ENCODE measurements at places on chromosomes 2 and 18. TPM values are rescaled to one million over a fixed set of nuclear protein-coding genes. Genes with fewer than 3 reads are reported as not detected.

OR6B2 gene
- total RNA-seq: not detected

DNAH7 gene
- total RNA-seq: 0.35 TPM

SF3B6 gene
- total RNA-seq: 28.1 TPM

ANKRD36C gene
- 2.4 TPM for total RNA-seq

DGUOK gene
- total RNA-seq: 14.7 TPM

LYG1 gene
- total RNA-seq: 0.65 TPM

SUCLG1 gene
- total RNA-seq: 82.0 TPM

LYPD6 gene
- total RNA-seq: 0.25 TPM

PTPRM gene
- 34.7 TPM for total RNA-seq

MAP3K19 gene
- not detected for total RNA-seq

RTP5 gene
- not detected for total RNA-seq

RAX gene
- not detected for total RNA-seq

RMND5A gene
- total RNA-seq: 42.5 TPM

MAP3K20 gene
- total RNA-seq: 13.7 TPM

SP5 gene
- 2.6 TPM for total RNA-seq

RPRM gene
- total RNA-seq: not detected

ZBTB7C gene
- 1.2 TPM for total RNA-seq

CD8B2 gene
- not detected for total RNA-seq

CDH19 gene
- 2.3 TPM for total RNA-seq

CYRIA gene
- total RNA-seq: 1.7 TPM

NRP2 gene
- total RNA-seq: 7.7 TPM

NEMP2 gene
- 1.4 TPM for total RNA-seq

CD28 gene
- 1.5 TPM for total RNA-seq

PAX8 gene
- 0.65 TPM for total RNA-seq

LCT gene
- not detected for total RNA-seq

AP1S3 gene
- 1.3 TPM for total RNA-seq

TNP1 gene
- total RNA-seq: not detected

MSTN gene
- not detected for total RNA-seq

VAMP5 gene
- total RNA-seq: 31.7 TPM

UGT1A6 gene
- total RNA-seq: 181 TPM

HOXD12 gene
- not detected for total RNA-seq

UGT1A7 gene
- 4.1 TPM for total RNA-seq

RSAD2 gene
- 1.6 TPM for total RNA-seq

ADAM23 gene
- total RNA-seq: 0.03 TPM

CRYBA2 gene
- not detected for total RNA-seq

CPLX4 gene
- total RNA-seq: not detected

ASB18 gene
- total RNA-seq: not detected

MC2R gene
- total RNA-seq: not detected

CCDC85A gene
- total RNA-seq: 0.08 TPM

SLC9A4 gene
- not detected for total RNA-seq

LRRC30 gene
- total RNA-seq: not detected

ALPI gene
- total RNA-seq: not detected

RAB6D gene
- not detected for total RNA-seq

All from left lobe of liver (tissue), 2 donors.